Caco-2 (cell line): ENCODE measurements at places on chromosomes 5 and 9. TPM values are rescaled to one million over a fixed set of nuclear protein-coding genes. Genes with fewer than 3 reads are reported as not detected.

DNA sequence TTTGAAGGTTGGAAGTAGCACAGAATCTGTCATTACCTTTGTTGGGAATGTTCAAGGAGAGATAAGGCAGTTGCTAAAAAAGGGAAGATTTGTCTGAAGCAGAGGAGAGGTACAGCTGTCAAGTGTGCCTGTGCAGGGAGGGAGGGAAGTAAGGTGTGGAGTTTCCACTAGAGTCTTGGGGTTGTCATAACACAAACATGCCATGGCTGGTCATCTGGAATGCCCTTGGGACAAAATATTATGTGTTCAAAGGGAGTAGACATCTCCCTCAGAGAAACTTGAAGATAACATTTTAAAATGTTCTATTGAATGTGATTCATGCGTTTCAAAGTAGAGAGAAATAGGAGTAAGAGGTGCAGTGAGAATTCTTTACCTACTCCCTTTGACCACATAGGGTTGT, 95.0 kb downstream of the MUSK start:
- H3K27me3 ChIP-seq: no peaks in the 10 kb centered on the region
- DNase-seq: no peak
- H3K27ac ChIP-seq: no peak overlapping the region
- no peaks in the 10 kb centered on the region for H3K36me3 ChIP-seq
- H3K4me1 ChIP-seq: peaks cover 3% of the 10 kb centered on the region; the same call in 1 of the 2 replicates

- DNase-seq: no peak
- H3K4me1 ChIP-seq: no peaks in the 10 kb centered on the region
- H3K27me3 ChIP-seq: no peaks in the 10 kb centered on the region
Observed at GRCh38 chr5:155303120-155303519, 289.6 kb downstream of the KIF4B start.

DNA sequence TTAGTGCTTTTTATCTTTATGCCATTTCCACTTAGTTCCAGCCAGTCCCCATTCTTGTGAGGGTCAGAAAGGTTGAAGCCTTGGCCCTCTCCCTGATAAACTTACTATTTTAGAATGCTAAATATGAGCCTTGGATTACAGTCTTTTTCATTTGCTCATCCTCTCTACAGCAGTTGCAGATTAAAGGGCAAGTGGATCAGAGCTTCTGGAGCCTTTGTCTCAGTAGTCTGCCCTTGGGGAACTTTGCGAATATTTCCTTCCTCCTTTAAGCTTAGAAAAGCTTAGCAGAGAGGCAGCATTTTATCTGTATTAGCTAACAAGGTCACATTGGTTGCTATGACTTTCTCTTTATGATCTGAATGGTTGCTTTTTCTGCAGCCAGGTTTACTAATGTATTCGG, 11.5 kb downstream of the FSD1L start:
- no peak overlapping the region for H3K4me3 ChIP-seq
- H3K36me3 ChIP-seq: no peaks in the 10 kb centered on the region; the same call in 1 of the 2 replicates
- no peak for DNase-seq

DNA sequence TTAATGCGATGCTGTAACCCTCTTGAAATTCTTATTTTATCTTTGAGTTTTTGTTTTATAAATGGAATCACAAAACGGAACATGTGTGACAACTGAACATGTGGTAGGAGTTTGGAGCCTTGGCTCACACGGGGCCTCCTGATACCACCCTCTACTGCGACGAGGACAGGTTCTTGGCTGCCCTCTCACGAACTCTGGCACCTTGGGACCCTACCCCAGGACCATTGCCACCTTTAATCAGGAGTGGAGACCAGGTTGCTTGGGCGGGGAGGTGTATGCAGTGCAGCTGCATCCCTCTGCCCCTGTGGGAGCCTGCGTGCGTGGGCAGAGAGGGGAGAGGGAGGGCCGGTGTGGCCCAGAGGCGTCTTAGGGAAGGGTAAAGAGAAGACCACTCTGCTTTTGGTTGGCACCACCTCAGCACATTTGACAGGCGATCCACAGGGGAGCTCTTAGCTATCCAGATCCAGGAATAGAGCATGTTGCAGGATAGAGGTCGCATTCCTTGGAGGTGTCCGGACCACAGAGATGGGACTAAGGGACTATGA, 753.9 kb upstream of the PTPRD start:
- no peak overlapping the region for H3K4me3 ChIP-seq
- H3K36me3 ChIP-seq: no peaks in the 10 kb centered on the region
- no peak overlapping the region for H3K27ac ChIP-seq
- no peaks in the 10 kb centered on the region for H3K4me1 ChIP-seq
- DNase-seq: no peak
- H3K27me3 ChIP-seq: no peaks in the 10 kb centered on the region

The USP20 gene
- 13.9 and 16.5 TPM in 2 replicates for total RNA-seq

The KIF3A gene
- 12.7 and 15.3 TPM in 2 replicates for total RNA-seq

The MYORG gene
- total RNA-seq: 33.4 and 37.3 TPM in 2 replicates
